ENCODE measurements at places on chromosomes 16 and 17. TPM values are rescaled to one million over a fixed set of nuclear protein-coding genes. Genes with fewer than 3 reads are reported as not detected.

TBC1D3L gene
- 2.1 TPM for total RNA-seq

MEOX1 gene
- total RNA-seq = not detected

SMTNL2 gene
- total RNA-seq = not detected

SEPTIN12 gene
- not detected for total RNA-seq

GPR139 gene
- total RNA-seq = not detected

BOLA2B gene
- 114 TPM for total RNA-seq

CALB2 gene
- total RNA-seq = not detected

HAP1 gene
- 0.07 TPM for total RNA-seq

IL34 gene
- total RNA-seq = 0.14 TPM

ZNF768 gene
- 20.8 TPM for total RNA-seq

IRX5 gene
- 0.93 TPM for total RNA-seq

SMIM36 gene
- total RNA-seq = not detected

TOM1L1 gene
- total RNA-seq = 5.2 TPM

RNF166 gene
- total RNA-seq = 17.7 TPM

WNT9B gene
- not detected for total RNA-seq

TBC1D3I gene
- 1.1 TPM for total RNA-seq

PHOSPHO1 gene
- not detected for total RNA-seq

CDH3 gene
- total RNA-seq = not detected

CAMTA2 gene
- 14.4 TPM for total RNA-seq

TEX14 gene
- under 0.01 TPM for total RNA-seq

EVPLL gene
- not detected for total RNA-seq

SETD1A gene
- total RNA-seq = 7.0 TPM

KRT15 gene
- 2.1 TPM for total RNA-seq

HSD11B2 gene
- not detected for total RNA-seq

C1QTNF1 gene
- total RNA-seq = 4.1 TPM

ZNF423 gene
- 1.7 TPM for total RNA-seq

TK2 gene
- 28.5 TPM for total RNA-seq

KRT32 gene
- total RNA-seq = not detected

RAB26 gene
- 0.66 TPM for total RNA-seq

SP2 gene
- total RNA-seq = 2.7 TPM
